Naive thymus-derived CD4-positive, alpha-beta T cell (primary cell): ENCODE measurements at places on chromosomes 7 and 10. TPM values are rescaled to one million over a fixed set of nuclear protein-coding genes. Genes with fewer than 3 reads are reported as not detected.

Gene PVRIG
- 81.0 TPM for polyA plus RNA-seq

- no peak for DNase-seq
Measured at GRCh38 chr10:86598151-86598550, 56.2 kb upstream of the OPN4 start.

Gene HOXA13
- not detected for polyA plus RNA-seq

Gene OGDHL
- not detected for polyA plus RNA-seq

- no peak for DNase-seq
Measured at GRCh38 chr10:13873196-13873595, 286.4 kb downstream of the PRPF18 start.

Gene ZNF3
- polyA plus RNA-seq, result 37.6 TPM

DNA sequence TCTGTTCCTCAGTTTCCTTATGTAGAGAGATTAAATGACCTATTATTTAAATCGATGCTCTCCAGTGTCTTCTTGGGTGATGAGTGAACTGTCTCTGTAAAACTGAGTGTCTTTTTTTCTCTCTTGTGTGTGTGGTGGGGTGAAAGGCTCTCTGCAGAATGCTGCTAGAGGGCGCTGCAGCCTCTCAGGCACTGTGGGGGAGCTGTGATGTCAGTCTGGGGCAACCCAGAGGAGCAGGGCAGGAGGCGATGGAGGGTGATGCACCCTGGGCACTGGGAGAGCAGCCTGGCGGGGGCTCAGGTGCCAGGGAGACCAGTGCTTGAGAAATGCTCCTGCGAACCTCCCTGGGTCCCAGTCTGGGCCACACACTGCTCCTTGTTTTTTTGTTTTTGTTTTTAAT lies 110.1 kb upstream of the POM121L12 start:
- no peak for DNase-seq

GRCh38 chr10:48496105-48496830 lies 108.6 kb downstream of the ARHGAP22 start:
- DNase-seq, result no peak

Gene SPDYE5
- 0.14 TPM for polyA plus RNA-seq
